ENCODE measurements at places on chromosomes 1 and 21.

- DNase-seq = no peak
Measured at GRCh38 chr1:15170071-15170470, 16.5 kb downstream of the TMEM51 start.

DNA sequence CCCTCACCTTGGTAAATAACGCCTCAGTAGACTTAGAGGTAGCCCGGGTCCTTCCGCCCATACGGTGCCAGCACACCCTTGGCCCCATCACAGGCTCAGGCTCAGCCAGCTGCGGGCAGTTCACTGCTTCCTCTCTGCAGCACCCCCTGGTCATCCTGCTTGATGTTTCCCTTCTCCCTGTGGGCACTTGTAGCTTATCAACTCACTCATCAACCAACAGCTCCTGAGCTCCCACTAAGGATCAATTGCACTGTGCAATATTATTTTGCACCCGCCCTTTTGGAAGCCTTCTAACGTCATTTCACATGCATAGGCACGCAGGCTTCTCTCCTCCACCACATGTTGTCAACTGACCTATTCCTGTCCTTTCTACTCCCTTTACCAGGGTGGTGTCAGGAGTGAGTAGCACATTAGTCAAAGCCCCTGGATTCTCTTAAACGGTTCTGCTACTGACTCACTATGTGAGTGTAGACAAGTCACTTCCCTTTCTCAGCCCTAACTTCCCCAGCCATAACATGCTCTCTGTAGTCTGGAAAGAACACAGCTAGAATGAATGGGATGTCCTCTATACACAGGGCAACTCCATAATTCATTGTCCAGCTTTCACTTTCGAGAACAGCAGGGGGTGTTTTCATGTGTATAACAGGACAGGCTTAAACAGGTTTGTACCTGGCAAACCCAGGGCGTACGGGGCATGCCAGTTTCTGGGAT is 47.1 kb upstream of the IRF2BP2 start:
- DNase-seq = peak; percentile 23

- no peak for DNase-seq
Measured at GRCh38 chr1:191953526-191953925, 204.7 kb upstream of the RGS18 start.

- no peak for DNase-seq
Measured at GRCh38 chr1:210703593-210703992, 374.9 kb downstream of the HHAT start.

DNA sequence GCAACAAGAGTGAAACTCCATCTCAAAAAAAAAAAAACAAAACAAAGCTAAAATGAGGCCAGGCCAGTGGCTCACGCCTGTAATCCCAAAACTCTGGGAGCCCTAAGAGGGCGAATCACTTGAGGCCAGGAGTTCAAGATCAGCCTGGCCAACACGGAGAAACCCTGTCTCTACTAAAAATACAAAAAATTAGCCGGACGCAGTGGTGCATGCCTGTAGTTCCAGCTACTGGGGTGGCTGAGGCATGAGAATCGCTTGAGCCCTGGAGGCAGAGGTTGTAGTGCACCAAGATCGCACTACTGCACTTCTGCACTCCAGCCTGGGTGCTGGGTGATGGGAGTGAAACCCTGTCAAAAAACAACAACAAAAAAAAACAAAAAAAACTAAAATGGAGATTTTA is 191.2 kb upstream of the SGIP1 start:
- no peak for DNase-seq

DNA sequence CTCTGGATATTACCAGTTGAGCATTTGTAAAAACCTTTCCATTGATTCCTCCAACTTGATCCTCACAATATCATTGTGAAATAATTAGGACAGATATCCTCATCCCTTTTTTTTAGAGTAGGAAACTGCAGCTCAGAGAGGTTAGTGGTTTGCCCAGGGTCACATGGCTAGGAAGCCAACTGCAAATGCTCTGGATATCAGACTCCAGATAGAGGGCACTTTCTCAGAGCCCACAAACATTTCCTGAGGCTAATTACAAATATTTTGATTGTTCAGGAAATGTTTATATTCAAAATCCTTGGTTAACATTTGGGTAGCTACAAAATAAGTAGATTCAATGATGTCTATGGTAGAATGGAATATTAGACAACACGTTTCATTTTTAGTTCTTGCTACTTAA is 154.8 kb upstream of the DPYD start:
- no peak for DNase-seq

DNA sequence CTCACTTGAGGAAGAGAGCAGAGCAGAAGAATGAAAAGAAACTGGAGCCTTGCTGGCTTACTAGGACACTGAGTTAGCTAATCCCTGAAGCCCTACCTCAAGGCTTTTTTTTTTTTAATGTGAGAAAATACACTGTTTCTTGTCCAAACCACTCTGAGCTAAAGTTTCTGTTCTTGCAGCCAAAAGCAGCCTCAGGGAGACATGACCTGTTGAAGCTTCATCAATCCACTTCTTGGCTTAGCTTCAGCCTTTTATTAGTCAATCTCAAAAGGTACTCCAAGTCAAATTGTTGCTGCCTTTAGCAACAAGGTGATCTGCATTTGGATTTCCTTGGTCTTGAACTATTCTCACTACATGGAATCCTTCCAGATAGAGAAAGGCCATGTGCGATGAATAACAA is 33.7 kb downstream of the CCDC185 start:
- no peak for DNase-seq

DNA sequence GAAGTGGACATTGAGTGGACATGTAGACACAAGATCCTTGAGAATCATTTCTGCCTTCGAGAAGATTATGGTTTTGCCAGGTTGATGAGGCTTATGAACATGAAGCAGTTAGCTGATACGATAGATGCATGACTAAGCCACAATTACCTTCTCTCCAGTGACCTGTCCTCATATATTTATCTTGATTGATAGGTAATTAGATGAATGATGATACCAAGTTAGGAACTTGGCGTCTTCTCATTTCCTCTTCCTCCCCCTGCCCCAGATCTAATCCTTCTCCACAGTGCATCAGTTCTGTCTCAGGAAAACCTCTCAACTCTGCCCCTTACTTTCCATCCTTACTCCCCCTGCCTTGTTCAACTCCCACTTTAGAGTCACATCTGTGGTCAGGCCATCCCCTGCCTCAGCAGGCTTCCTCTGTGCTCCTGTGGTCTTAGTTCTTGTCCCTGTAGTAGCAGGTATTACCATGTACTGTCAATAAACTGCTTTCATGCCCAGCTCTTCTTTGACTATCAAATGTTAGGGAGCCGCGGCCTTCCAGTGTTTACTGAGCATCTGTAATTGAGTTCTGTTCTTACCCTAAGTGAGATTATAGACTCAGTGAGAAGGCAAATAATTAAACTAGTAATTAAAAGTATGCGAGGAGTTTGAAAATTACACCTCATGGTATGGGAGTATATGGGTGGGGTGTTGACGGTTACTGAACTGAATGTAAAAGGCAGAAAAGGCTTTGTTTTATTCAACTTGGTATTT is 5.1 kb downstream of the ST6GALNAC3 start:
- DNase-seq = no peak

DNA sequence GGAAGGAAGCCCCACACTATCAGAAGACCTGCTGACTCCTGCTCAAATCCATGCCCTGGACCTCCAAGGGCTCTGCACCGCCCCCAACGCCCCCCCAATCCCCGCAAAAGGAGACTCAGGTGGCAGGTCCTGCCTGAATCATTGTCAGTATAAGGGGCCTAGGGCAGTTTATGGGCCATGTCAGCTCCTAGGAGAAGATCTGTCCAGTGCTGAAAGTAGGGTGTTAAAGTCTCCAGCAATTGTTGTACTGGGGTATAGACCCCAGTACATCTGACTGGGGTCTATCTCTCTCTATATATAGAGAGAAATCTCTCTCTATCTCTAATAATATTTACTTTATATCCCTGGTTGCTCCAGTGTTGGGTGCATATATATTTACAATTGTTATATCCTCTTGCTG is 12.1 kb upstream of the OLIG2 start:
- no peak for DNase-seq

- DNase-seq = no peak
Measured at GRCh38 chr1:84260852-84261518, 40.5 kb upstream of the SAMD13 start.

GRCh38 chr1:10657088-10657847 is 139.2 kb downstream of the CASZ1 start:
- no peak for DNase-seq

GRCh38 chr1:62229468-62229867 is 34.8 kb downstream of the L1TD1 start:
- DNase-seq = no peak

DNA sequence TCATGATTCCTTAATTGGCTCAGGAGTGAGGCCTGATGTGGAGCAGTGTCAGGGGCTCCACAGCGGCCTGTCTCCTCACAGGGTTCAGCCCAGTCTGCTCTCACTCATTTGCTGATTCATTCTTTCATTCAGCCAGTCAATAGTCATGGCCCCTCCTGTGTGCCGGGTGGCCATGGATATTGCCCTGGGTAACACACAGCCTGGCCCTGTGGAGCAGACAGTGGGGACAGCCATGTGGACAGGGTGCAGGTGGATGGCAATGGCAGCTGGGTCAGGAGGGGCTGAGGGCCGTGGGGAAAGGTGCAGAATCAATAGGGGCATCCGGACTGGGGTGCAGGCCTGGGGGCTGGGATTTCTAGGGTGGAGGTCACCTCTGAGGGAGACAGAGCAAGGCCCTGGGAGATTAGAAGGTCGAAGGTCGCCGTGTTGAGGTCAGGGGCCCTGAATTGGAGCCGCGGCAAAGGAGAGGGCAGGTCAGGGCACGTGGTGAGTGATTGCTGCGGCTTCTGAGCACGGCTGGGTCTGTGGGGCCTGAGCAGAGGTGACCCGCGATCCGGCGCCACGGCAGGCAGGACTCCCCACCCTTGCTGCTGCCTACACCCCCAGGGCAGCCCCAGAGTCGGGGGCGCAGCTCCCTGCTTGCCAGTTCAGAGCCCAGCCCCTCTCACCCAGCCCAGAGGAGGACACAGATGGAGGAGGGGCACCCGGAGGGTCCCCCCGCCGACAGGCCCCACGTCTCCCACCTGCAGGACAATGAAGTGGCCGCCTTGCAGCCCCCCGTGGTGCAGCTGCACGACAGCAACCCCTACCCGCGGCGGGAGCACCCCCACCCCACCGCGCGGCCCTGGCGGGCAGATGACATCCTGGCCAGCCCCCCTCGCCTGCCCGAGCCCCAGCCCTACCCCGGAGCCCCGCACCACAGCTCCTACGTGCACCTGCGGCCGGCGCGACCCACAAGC is 33.4 kb downstream of the SLC19A1 start:
- DNase-seq = no peak

DNA sequence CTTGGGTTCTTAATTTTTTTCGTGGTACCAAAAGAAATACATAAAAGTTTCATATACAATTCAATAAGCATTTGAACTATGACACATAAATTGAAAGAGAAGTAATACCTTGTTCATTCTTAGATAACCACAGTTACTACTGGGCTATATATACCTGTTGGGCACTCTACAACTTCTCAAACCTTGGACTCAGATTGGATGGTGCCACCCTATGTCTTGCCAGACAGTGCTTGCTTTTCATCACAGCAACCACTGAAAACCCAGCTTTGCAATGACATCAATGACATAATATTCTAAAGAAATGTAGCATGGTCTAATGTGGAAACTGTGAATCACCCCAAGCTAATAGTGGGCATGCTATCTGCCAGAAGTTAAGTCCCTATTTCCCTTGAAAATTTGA is 62.8 kb upstream of the DPH5 start:
- DNase-seq = no peak

DNA sequence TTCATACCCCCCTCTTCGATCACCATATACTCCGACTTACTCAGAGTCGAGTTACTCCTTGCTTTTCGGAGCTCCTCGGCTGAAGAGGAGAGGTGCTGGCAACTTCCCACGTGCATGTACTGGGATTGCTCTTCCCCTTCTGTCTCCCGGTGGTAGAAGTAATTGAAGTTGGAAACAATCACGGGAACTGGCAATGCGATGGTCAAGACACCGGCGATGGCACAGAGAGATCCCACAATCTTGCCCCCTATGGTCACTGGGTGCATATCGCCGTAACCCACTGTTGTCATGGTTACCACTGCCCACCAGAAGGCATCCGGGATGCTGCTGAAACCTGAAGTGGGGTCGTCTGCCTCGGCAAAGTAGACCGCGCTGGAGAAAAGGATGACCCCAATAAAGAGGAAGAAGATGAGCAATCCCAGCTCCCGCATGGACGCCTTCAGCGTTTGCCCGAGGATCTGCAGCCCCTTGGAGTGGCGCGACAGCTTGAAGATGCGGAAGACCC is 1.5 kb downstream of the KCNA3 start:
- peak; percentile 62 for DNase-seq

DNA sequence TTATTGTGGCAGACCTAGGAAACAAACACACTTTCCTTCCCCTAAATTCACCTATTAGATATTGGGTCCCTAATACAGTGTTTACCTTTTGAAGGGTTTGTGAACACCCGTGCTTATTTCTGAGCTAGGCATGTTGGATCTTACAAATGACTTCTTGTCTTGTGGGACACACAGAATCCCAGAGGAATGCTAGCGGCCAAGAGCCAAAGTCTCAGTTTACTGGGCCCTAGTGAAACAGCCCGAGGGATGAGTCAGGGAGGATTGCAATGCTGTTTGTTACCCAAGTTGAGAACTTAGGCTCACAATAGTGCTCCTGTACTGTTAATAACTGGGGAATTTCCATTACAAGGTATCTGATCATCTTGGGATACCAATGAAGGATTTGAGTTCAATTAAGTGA is 100.1 kb upstream of the AKT3 start:
- no peak for DNase-seq

DNA sequence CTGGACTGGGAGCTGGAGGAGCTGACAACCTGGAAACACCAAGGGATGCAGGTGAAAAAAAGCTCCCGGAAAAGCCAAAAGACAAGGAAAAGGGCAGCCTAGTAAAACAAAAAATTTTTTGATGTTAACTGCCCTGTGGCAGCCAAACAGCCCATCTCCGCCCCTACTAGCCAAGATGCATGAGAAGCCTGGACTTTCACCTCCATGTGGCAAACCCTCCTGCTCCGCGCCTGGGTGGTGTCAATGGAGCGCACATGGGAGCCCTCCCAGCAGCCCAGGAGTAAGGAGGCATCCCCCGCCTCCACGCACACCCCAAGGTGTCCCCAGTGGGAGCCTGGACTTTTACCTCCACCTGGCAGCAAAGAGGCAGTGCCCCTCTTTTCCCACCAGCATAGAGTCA is 30.5 kb downstream of the LEMD1 start:
- no peak for DNase-seq

GRCh38 chr1:31900790-31901189 is 37.4 kb downstream of the PTP4A2 start:
- no peak for DNase-seq

- peak; percentile 90 for DNase-seq
Measured at GRCh38 chr21:44510508-44511218, 29.3 kb downstream of the KRTAP10-1 start.

DNA sequence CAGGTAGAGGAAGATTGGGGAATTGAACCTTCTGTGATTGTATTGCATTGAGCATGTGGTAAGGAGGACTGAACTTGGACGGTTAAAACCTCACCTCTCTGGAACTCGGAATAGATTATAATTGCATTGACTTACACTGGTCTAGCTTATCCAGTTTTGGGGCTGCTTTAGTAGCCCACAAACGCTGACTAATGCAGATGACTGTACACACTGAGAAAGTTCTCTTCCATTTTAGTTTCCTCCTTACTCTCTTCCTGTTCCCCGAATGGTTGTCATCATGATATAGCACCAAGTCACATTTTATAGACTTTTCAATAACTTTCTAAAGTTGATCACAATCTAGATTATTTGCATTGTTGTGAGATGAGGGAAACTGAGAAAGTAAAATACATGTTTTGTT is 78.2 kb downstream of the NFIA start:
- DNase-seq = no peak
